ENCODE measurements at places on chromosomes 2 and 18.
A peak's percentile ranks its signal among the peaks of the same experiment; 100 is the strongest.

- no peak for DNase-seq
Observed at GRCh38 chr2:217666338-217666737, 336.5 kb downstream of the TNS1 start.

DNA sequence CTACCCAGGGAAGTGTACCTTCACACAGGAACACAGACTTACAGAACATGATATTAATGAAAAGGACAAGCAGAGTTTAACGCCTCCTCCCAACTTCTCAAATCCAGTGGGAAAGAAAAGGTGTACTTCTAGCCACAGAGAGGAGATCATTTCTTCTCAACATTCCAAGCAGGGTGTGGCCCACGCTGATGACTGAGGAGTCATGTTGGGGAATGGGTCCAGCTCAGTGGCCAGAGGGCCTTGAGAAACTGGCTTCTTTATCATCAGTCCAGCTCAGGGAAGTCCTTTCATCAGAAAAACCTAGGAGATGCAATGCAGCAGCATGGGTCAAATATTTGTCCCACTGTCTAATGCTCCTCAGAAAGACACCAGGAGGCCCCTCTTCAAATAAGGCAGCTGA is 63.0 kb downstream of the RBM43 start:
- DNase-seq: no peak

DNA sequence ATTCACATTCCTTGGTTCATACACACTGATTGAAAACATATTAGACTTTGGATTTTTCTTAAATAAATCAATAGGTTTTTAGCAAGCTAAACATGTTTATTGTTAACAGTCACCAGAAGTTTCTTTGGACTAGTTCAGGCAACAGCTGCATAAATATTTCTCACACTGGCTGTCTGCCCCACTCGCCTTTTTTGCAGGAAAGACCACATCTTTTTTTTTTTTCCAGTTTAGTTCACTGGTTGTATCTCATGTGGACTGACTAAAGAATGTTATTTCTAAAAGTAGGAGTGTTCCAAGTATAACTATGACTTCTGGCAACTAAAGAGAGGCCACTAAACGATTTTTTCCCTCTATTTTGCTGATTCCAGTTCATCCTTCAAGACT is 31.1 kb downstream of the SLC40A1 start:
- no peak for DNase-seq

GRCh38 chr2:174682578-174683391 is 81.5 kb downstream of the CHRNA1 start:
- DNase-seq: peak; percentile 32

- no peak for DNase-seq
Observed at GRCh38 chr2:206799083-206799482, 33.7 kb downstream of the FASTKD2 start.

- no peak for DNase-seq
Observed at GRCh38 chr2:15122915-15123314, 438.2 kb downstream of the NBAS start.

- DNase-seq: no peak
Observed at GRCh38 chr18:72634500-72634899, 90.4 kb upstream of the CBLN2 start.

DNA sequence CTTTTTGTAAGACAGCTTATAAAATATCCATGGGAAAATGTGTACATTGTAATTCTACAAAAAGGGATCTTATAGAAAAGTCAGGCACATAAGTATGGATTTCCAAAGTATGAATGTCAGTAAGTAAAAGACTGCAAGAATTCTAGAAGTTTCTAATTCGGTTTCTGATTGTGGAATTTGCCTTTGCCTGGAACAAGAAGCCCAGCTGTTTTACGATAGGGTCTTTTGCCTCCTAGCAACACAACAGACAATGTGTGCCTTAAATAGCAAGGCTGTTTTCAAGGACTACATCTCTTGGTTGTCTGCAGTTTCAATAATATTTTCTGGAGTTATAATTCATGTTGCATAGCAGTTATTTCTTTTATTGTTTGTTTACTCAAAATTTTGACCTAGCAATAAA is 312.9 kb downstream of the MTX2 start:
- no peak for DNase-seq

DNA sequence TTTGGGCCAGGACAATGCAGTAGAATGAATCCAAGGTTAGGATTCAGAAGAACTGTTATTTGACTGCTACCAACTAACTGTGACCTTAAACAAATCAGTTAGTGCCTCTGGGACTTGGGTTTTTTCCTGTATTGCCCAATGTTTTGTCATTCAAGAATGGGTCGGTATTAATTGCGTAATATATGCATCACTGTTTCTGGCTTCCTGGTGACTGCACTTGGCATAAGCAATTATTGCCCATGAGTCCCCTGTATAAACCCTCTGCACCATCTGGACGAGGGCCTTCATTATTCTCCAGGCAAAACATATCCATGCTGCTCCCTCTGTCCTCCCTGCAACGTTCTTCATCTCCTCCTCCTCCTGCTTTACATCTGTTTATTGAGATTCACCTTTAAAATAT is 255.8 kb upstream of the LRRTM1 start:
- DNase-seq: no peak

- DNase-seq: no peak
Observed at GRCh38 chr18:44409515-44409914, 271.2 kb upstream of the SETBP1 start.

Data from stimulated activated CD8-positive, alpha-beta memory T cell treated with anti-CD3 and anti-CD28 coated beads, Interleukin-15, amount 100 ng/mL, for 1 hour (primary cell).